CD8-positive, alpha-beta memory T cell (primary cell): ENCODE measurements at places on chromosomes 7 and 10. TPM values are rescaled to one million over a fixed set of nuclear protein-coding genes. Genes with fewer than 3 reads are reported as not detected.
A peak's percentile ranks its signal among the peaks of the same experiment; 100 is the strongest.

The CELF2 gene
- total RNA-seq, result 155 TPM

DNA sequence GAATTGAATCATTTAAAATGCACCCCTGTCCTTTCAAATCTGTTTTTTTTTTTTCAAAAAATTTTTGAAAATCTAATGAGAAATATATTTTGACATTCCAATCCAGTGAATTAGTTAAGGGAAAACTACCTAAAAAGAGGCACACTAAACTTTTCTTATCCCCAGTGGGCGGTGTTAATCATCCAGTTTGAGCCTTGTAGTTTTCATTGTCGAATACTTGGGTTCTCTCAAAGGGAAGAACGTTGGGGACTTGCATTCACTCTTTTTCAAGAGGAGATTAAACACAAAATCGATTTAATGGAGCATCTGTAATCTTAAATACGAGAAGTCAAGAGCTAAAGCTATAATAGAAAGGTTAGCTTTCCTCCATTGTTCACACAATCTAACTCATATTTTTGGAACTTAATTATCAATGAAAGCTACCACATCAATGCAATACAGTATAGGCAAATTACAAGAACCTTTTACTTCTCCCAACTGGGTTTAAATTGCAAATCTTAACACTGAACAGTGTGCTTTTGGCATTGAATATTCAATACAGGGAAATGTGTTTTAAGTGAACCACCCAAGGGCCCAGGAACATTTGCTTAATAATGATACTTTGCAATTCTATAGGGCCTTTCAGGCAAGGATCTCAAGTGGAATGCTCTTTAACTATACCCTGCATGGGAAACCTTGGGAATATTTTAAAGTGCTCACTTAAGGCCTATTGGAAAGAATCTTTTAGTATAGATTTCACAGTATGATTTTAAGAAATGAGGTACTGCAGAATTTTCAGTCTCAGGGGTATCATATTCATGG is 13.1 kb upstream of the SP8 start:
- H3K4me3 ChIP-seq, result no peak overlapping the region
- H3K27ac ChIP-seq, result no peak overlapping the region
- peaks cover 14% of the 10 kb centered on the region for H3K4me1 ChIP-seq
- H3K27me3 ChIP-seq, result peaks cover 33% of the 10 kb centered on the region

The ASZ1 gene
- not detected for total RNA-seq

DNA sequence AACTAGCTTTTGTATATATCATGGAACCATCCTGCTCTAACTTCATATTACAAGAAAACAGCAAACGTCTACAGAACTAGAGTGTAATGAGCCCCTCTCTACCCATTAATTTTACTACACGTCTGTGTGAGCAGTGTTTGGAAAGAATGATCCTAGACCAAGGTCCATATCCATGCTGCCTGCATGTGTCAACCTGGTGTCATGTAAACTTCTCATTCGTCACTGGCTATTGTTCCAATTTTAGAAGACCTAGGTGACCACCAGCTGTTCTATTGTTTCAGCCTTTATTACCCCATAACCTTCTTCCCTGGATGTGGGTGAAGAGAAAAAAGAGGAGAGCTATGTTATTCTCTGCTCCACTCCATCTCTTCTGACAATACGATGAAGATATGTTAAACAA is 77.1 kb downstream of the CREM start:
- H3K36me3 ChIP-seq, result no peaks in the 10 kb centered on the region
- no peaks in the 10 kb centered on the region for H3K27me3 ChIP-seq
- peak overlapping the region; percentile 27 for H3K27ac ChIP-seq

GRCh38 chr7:125877246-125877645 is 947.6 kb upstream of the POT1 start:
- no peaks in the 10 kb centered on the region for H3K27me3 ChIP-seq
- no peaks in the 10 kb centered on the region for H3K36me3 ChIP-seq
- no peak for DNase-seq
- no peak overlapping the region for H3K4me3 ChIP-seq
- H3K4me1 ChIP-seq, result no peaks in the 10 kb centered on the region
- no peak overlapping the region for H3K27ac ChIP-seq

DNA sequence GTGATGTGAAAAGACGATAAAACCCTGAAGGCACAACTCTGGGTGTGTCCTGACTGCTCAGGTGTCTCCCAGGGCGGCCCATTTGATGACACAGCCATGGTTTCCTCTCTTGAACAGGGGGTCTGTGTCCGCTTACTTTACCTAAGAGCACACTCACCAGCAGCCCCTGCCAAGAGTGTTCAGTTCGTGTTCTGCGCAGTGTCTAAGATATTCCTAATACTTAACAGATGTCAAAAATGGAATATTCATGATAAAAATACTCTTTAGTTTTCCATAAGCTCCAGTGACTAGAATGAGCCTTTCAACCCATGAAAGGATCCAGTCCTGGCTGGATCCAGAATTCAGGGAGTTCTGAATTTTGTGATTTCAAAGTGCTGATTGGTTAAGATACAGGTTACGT is 492.4 kb downstream of the TNS3 start:
- no peaks in the 10 kb centered on the region for H3K4me1 ChIP-seq
- no peak for DNase-seq
- no peaks in the 10 kb centered on the region for H3K36me3 ChIP-seq
- H3K27me3 ChIP-seq, result no peaks in the 10 kb centered on the region
- no peak overlapping the region for H3K4me3 ChIP-seq

DNA sequence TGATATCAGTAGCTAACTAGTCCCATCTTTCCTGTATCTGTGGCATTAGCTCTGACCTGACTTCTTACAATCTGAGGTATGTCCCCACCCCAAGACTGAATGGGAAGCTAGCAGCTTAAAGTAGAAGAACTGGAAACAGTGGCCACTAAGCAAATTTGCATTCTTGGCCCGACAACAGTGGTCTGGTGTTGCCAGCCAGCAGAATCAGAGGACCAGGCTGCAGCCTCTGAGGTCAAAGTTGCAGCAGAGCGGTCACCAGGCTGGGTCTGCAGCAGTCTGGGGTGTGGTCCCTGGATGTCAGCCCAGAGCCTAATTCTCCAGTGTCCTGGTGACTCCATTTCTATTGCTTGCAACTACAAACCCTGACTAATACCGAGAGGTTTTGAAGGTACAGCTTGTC is 26.3 kb downstream of the FAM107B start:
- no peak overlapping the region for H3K27ac ChIP-seq
- H3K27me3 ChIP-seq, result no peaks in the 10 kb centered on the region
- no peaks in the 10 kb centered on the region for H3K36me3 ChIP-seq
- no peak for DNase-seq

DNA sequence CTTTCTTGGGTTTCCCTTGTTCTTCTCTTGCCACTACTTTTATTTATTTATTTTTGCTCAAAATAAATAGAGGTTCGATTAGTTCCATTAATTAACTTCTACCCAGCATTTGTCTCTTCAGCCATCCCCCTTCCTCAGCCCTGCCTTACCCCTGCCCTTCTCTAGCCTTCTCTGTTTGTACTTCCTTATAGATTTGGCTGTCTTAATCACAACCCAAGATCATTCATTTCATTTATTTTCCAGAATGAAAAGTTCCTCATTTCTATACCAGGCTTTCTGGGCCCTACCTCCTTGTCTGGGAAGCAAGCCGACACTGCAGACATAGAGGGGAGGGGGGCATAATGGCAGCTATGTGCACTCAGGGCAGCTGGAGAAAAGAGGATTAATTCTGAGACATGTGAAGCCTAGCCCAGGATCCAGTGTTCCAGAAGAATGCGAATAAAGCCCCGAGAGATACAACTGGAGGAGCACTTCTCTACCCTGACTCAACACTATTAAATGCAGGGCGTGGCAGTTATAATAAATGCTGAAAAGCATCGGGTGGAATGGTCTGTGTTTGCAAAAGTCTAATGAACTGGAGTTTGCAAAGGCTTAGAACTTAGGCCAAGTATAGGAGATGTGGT is 6.4 kb upstream of the PDCD4 start:
- no peaks in the 10 kb centered on the region for H3K27me3 ChIP-seq
- peaks cover 98% of the 10 kb centered on the region for H3K4me1 ChIP-seq
- peak overlapping the region; percentile 80 for H3K27ac ChIP-seq
- no peak for DNase-seq

DNA sequence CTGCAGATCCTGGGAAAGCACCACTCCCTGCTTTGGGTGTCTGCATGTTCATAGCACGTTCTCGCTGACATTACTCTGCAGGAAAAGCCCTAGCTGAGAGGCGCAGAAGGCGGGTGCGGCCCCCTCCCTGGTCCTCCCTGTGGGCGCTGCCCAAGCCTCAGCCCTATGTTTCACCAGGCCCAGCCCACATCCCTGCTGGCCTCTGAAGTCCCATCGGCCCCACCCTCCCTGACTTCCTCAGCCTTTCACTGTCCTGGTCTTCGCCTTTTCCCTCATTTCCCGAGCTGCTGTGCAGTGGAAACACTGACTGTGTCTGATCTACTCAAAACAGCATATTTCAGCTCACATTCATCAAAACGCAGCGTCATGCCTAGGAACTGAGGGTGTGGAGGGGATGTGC is 36.3 kb upstream of the DIP2C start:
- no peak overlapping the region for H3K27ac ChIP-seq
- no peak for DNase-seq
- no peaks in the 10 kb centered on the region for H3K27me3 ChIP-seq
- no peak overlapping the region for H3K4me3 ChIP-seq
- no peaks in the 10 kb centered on the region for H3K36me3 ChIP-seq

- no peaks in the 10 kb centered on the region for H3K27me3 ChIP-seq
- no peaks in the 10 kb centered on the region for H3K36me3 ChIP-seq
- no peaks in the 10 kb centered on the region for H3K4me1 ChIP-seq
- H3K4me3 ChIP-seq, result no peak overlapping the region
- no peak overlapping the region for H3K27ac ChIP-seq
These were observed 33.8 kb downstream of the SLC16A9 start for GRCh38 chr10:59675812-59676211.

The GRK5 gene
- total RNA-seq, result 13.8 TPM

- H3K4me3 ChIP-seq, result no peak overlapping the region
- no peak for DNase-seq
- H3K27ac ChIP-seq, result no peak overlapping the region
- H3K4me1 ChIP-seq, result no peaks in the 10 kb centered on the region
These were observed 94.4 kb downstream of the CYP51A1 start for GRCh38 chr7:92039900-92040299.

The ICA1 gene
- total RNA-seq, result 0.46 TPM

- DNase-seq, result no peak
- no peak overlapping the region for H3K27ac ChIP-seq
- no peaks in the 10 kb centered on the region for H3K27me3 ChIP-seq
- H3K4me3 ChIP-seq, result no peak overlapping the region
- H3K36me3 ChIP-seq, result peaks cover 12% of the 10 kb centered on the region
- H3K4me1 ChIP-seq, result no peaks in the 10 kb centered on the region
These were observed 7.3 kb upstream of the TRIP6 start for GRCh38 chr7:100859856-100860255.

DNA sequence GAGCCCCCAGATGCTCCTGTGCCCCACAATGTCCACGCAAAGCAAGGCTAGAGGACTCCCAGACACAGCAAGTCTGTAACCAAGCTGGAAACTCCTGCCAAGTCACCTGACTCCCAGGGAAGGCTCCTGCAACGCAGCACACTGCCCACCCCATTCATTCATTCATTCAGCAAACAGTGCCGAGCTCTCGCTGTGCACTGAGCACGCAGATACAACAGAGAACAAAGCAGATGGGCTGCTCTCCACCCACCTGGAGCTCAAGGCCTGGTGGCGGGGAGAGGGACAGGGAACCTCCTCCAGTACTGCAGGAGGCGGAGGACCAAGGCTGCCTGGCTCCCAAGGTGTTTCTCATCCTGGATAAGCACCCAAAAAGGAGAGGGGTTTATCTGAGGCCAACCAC is 8.6 kb downstream of the KCNH2 start:
- no peaks in the 10 kb centered on the region for H3K36me3 ChIP-seq
- H3K4me1 ChIP-seq, result peaks cover 16% of the 10 kb centered on the region
- no peak overlapping the region for H3K27ac ChIP-seq
- H3K4me3 ChIP-seq, result no peak overlapping the region
- DNase-seq, result no peak

The MYL10 gene
- not detected for total RNA-seq

DNA sequence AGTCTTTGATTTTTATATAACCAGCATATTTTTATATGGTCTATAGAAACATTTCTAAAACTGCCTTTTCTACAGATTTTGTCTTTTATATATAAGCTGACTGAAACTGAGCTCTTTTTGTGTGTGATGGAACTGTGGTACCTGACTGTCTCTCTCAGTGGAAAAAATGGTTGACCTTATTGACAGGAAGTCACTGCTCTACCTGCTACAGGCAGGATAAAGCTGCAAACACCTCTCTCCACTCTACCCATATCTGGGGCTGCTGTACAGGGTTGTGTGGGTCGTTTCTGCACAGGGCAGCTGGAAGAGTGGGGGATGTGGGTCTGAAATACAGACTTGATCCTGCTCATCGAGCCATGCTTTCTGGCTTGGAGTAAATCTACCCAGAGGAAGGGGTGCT is 48.5 kb downstream of the BBS9 start:
- no peaks in the 10 kb centered on the region for H3K36me3 ChIP-seq
- no peaks in the 10 kb centered on the region for H3K4me1 ChIP-seq
- no peak overlapping the region for H3K4me3 ChIP-seq
- no peak overlapping the region for H3K27ac ChIP-seq
- H3K27me3 ChIP-seq, result no peaks in the 10 kb centered on the region
- no peak for DNase-seq

DNA sequence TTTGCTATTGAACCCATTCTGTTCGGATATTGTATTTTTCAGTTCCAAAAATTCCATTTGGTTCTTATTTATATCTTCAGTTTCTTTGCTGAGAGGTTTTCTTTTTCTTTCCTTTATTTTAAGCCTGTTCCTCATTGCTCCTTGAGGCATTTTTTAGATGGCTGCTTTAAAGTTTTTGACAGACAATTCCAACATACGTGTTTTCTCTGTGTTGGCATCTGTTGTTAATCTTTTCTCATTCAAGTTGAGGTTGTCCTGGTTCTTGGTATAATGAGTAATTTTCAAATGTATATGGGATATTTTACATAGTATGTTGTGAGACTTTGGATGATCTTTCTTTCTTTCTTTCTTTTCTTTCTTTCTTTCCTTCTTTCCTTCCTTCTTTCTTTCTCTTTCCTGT is 1078.0 kb upstream of the CELF2 start:
- no peaks in the 10 kb centered on the region for H3K36me3 ChIP-seq
- H3K27me3 ChIP-seq, result no peaks in the 10 kb centered on the region
- H3K4me1 ChIP-seq, result no peaks in the 10 kb centered on the region
- DNase-seq, result no peak
- no peak overlapping the region for H3K4me3 ChIP-seq

GRCh38 chr7:158536871-158537515 is 50.6 kb downstream of the PTPRN2 start:
- no peak overlapping the region for H3K27ac ChIP-seq
- H3K4me3 ChIP-seq, result no peak overlapping the region
- no peaks in the 10 kb centered on the region for H3K4me1 ChIP-seq
- H3K36me3 ChIP-seq, result no peaks in the 10 kb centered on the region
- no peak for DNase-seq

DNA sequence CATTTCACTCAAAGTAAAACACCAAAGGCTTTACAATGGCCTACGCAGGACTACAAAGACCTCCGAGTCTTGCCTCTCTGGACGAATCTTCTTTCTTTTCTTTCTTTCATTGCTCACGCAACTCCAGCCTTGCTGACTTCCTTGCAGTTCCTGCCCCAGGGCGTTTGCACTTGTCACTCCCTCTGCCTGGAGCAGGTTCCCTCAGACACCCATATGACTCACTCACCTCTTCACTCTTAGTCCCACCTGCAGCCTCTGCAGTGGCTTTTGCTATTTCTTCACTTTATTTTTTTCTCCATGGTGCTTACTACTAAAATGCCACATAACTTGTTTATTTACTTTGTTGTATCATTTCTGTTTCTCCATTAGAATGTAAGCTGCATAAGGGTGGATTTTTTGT is 33.1 kb downstream of the GHRHR start:
- H3K4me1 ChIP-seq, result no peaks in the 10 kb centered on the region
- H3K36me3 ChIP-seq, result no peaks in the 10 kb centered on the region
- H3K27ac ChIP-seq, result no peak overlapping the region
- H3K27me3 ChIP-seq, result no peaks in the 10 kb centered on the region

GRCh38 chr10:84335516-84335915 is 7.1 kb downstream of the CCSER2 start:
- H3K4me1 ChIP-seq, result peaks cover 75% of the 10 kb centered on the region
- DNase-seq, result no peak
- no peaks in the 10 kb centered on the region for H3K36me3 ChIP-seq

The TSPAN12 gene
- not detected for total RNA-seq

The DNAH11 gene
- total RNA-seq, result not detected
